ENCODE measurements at places on chromosomes 2 and 18. TPM values are rescaled to one million over a fixed set of nuclear protein-coding genes. Genes with fewer than 3 reads are reported as not detected.

Gene TSPYL6
- total RNA-seq, result not detected

Gene KCNE4
- total RNA-seq, result not detected

Gene SH3YL1
- total RNA-seq, result 16.6 TPM

Gene ABCG5
- total RNA-seq, result not detected

Gene ABCG8
- not detected for total RNA-seq

Gene EXOC6B
- total RNA-seq, result 7.3 TPM

Gene GPR75
- total RNA-seq, result 1.5 TPM

Gene FOXD4L1
- not detected for total RNA-seq

Gene SMYD1
- not detected for total RNA-seq

All from epithelial cell of proximal tubule (primary cell).